ENCODE measurements at places on chromosomes 6 and 20.

DNA sequence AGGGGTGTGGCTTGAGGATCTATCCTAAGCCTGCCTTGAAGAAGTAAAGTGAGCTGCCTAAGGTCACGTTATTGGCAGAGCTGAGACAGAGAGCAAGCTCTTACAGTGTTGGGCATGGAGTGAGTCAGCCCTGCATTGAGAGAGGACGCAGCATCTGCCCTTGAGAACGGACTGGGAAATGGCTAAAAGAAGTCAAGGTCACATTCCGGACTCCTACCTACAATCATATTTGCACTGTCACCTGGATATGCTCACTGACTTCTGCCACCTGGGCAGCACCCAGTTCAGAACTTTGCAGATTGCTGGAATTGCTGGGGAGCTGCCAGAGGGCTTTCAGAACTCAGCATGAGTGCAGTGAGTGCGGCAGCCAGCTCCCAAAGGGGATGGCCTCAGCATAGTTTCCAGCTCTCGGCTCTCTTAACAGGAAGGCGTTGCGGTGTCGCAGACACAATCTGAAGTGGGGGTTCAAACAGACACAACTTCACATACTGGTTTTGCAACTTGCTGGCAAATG lies 199.3 kb upstream of the SGK1 start:
- peak; percentile 33 for DNase-seq

DNA sequence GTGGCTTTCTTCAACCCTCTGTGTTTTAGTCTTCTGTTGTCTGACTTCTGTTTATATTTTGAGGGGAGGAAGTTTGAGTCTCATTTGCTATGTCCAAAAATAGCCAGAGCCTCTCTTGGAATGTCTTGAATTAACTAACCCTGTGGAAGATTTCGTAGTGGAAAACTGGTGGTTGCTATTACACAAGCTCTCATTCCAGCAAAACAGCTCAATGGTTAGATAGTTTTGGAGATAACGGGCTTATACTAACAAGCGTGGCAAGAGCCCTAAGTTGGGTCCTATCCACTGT lies 1.6 kb downstream of the CCN2 start:
- DNase-seq = no peak

GRCh38 chr6:12082368-12082767 lies 70.3 kb downstream of the HIVEP1 start:
- no peak for DNase-seq

- DNase-seq = no peak
These were observed 255.0 kb upstream of the HTR1E start for GRCh38 chr6:86682297-86682696.

- no peak for DNase-seq
These were observed 32.4 kb upstream of the FBXO9 start for GRCh38 chr6:53032849-53033248.

DNA sequence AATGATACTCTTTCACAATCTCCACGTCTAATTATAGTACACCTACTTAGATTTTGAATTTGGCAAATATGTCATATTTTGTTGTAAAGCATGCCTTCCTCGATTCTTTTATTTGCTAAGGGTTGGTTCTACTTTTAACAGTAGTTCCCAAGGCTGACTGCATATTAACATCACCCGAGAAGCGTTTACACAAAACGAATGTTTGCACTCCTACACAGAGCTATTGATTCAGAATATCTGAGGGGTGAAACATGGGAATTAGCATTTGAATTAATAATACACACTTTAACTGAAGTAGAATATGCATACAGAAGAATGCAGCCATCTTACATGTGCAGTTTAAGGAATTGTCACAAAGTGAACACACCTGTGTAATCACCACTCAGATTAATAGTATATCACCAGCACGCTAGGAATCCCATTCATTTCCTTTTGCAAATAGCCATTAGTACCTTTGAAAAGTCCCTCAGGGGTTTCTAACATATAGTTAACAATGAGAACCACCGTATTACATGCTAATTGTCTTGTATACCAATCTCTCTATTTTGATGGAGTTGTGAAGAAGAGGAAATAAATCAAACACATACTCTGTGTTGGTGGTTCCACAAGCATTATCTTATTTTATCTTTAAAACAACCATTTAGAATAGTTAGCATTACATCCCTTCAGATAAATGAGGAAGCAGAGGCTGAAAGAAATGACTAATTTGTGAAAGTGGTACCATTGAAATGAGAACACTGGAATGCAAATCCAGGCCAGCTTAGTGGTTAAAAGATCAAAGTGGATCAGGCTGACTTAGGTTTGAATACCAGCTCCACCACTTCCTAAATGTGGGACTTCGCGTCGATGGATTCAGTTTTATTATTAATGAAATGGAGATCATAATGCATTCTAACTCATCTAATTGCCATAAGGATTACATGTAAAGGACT lies 317.6 kb downstream of the HDGFL1 start:
- no peak for DNase-seq

DNA sequence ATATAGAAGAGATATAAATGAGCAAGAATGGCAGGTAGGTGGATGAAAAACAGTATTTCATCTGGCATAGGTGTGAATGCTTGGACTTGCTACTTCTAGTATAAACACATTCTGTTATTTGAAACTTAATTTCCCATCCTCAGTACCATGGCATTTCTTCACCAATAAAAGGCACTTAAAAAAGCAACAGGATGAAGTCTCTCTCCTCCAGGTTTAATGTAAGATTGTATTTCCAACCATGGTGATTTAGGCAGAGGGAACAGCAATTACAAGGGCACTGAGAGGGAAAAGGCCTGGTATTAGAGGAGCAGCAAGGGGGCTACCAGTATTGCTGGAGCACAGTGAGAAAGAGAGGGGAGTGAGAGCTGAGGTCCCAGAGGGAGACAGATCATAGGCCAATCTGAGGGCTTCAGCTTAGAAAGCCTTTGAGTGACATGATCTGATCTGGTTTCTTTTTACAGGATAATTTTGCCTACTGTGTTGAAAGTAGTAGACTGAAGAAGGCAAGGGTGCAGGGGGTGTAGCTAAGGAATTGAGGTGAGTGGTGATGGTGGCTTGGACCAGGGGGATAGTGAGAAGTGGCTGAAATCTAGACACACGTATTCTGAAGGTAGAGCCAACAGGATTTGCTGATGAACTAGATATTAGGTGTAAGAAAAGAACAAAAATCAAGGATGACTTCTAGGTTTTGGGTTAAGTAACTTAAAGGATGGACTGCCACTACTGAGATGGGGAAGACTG lies 67.8 kb upstream of the SMIM29 start:
- DNase-seq = no peak

GRCh38 chr6:169843110-169843509 lies 91.7 kb downstream of the ERMARD start:
- no peak for DNase-seq

DNA sequence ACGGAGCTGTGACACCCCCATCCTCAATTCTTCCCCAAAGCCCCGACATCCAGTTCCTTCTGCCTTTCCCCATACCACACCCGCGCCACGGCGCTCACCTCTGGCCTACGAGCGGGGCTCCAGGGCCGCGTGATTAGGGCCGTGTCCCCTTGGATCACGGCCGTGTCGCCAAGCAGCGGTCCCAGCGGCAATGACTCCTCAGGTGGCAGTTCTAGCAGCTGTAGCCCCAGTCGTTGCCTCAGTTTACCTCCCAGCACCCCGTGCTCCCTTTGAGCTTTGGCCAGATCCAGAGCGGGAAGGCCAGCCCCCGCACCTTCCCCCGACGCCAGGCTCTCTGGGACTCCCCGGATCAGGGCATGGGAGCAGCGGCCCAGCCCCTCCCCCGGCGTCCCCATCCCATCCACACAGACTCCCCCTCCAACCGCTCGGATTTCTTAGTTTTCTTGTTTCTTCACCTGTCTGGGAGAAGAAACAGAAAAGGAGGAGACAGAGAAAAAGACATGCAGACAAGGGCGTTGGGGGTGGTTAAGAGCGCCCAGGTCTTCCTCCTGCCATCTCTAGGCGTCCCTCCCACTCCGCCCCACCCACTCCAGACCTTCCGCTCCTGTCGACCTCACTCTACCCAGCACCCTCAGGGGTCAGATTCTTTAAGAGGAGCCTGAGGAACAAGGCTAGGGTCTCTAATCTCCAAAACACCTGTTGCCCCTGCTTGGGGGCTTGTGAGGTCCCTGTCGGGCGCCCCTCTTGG lies at the start of gene DDAH2:
Gene DDAH2 (minus strand): TSS at position 533 of the 748 bp plus-strand sequence. CDS start 138 bp downstream, at position 395.
- no peak for DNase-seq

DNA sequence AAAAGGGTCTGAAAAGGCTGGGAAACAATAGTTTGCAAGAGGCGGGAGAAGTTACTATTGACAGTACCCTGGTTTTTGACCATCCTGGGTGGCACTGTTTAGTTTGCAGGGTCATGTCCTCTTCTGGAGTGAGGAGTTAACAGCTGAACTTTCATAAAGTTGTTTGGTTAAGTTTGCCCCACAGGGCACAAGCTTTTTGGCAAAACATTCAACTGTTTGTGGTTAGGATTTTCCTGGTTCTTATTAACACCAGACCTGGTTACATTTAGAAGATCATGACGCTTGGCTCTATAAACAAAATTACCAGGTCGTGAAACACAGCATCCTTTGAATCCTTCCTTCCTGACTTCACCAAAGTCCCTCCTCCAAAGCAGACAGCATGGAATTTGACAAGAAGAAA lies 106.1 kb downstream of the RIN2 start:
- no peak for DNase-seq

DNA sequence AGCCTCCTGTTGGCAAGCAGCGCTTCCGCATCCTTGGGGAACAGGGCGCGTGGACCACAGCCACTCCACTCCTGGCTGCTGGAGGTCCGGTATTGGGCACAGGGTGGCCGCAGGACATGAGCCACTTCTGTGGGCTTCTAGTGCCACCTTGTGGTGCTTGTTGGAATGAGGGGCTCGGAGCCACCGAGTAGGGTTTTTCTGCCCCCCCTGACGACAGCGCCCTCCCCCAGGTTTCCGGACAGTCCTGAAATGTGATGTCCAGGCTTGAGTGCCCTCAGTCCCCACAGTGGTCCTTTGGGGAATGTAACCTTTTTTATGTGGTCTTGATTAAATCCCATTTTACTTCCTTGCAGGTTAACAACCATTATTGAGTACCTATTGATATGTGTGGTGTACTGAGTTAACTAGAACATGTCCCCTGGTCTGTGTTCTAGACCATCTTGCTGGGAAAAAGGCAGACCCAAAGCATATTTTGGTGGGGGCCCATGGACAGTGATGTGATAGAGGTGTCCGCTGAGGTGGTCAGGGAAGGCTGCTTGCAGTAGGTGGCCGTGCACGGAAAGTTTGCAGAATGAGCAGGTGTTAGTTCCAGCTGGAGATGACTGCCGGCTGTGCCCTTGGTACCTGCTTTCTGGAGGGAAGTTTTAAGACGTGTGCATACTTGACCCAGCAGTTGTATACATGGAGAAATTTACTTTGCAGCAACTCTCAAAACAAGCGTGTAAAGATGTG lies 70.0 kb downstream of the PTPN1 start:
- peak; percentile 83 for DNase-seq

DNA sequence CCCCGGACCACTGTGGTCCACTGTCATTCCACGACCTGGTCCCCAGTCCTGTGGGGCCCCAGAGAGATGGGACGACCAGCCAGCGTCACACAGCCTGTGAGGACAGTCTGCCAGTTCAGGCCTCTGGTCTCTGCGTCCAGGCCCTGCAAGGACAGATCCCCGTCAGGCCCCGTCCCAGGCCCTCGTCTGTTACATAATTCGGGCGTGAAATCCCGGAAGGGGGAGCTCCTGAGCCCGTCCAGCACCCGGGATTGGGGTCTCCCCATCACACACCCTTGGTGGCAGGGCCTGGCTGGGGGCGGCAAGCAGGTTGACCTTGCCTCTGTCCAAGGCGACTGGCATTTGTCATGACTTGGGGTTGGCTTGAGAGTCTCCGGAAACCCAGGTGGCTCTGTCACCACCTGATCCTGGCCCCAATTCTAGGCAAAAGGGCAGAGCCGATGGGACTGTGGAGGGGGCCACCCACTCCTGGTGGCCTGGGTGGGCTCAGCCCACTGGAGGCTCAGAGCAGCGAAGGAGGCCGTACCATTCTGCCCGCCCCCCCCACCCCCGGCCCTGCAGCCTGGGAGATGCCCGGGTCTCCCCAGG lies 73.8 kb upstream of the GATA5 start:
- DNase-seq = peak; percentile 53

- DNase-seq = no peak
These were observed 21.2 kb upstream of the MAPK13 start for GRCh38 chr6:36109092-36109491.

GRCh38 chr6:112187736-112188135 lies 66.6 kb downstream of the LAMA4 start:
- no peak for DNase-seq

DNA sequence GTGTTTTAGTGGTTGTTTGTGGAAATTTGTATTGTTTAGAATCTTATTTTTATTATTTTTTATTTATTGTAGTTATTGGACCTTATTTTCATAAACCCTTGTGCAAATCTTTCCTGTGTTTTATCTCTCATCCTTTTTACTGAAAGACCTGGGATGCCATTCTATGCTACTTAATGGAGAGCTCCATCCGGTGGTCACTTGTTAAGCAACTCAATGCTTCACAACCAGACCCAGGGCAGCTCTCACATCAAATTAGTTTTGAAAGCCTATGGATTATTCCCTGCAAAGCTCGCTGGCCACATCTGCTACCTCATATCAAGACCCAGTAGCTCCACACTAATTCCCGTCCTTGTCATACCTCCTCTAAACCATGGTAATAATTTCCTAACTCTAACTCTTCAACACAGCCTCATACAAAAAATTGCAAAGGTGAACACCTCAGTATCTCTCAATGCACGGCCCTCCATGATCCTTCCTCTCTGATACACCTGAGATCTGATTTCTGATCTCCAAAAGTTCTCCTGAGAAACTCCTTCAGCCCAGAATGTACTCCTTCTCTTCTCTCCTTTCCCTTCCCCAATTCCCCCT lies 296.6 kb upstream of the MANEA start:
- DNase-seq = no peak

DNA sequence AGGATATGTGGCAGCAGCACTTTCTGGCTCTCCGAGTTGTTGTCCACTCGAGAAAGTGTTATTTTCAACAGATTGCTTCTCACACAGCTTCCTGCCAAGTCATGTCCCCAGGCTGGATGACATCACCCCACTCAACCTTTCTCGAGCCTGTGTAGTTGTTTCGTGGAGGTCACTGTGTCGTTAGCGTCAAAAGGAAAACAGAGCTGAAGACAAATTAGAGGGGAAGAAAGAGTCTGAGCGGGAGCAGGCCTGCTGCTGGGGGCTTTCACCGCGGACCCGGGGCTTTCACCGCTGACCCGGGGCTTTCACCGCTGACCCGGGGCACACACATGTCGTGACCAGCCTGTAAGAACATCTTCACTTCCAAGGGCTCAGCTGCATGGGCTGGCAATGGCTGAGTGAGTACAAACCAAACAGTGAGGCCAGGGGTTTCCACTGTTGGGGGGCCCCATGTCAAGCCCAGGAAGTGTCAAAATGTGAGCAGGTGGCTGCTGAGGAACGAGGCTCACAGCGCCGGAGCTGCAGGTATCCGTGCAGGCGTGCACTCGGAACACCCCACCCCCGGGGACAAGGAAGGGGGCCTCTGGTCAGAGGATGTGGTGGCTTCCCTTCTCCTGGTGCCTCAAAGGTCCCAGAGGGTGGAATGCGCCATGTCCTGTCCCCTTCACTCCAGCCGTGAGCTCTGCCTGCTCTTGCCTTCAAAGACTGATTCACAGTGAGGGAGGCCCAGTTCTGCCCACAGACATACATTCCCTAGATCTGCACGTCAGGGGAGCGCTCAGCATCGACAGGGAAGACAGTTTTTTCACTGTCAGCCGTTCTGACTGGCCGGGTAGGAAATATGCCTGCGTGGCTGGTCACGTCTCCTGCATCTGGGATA lies 365.9 kb downstream of the TAF4 start:
- no peak for DNase-seq

- DNase-seq = no peak
These were observed 87.6 kb upstream of the E2F3 start for GRCh38 chr6:20313960-20314530.
